HFFc6 (cell line): ENCODE measurements at places on chromosomes 6 and 20.
A peak's percentile ranks its signal among the peaks of the same experiment; 100 is the strongest.

DNA sequence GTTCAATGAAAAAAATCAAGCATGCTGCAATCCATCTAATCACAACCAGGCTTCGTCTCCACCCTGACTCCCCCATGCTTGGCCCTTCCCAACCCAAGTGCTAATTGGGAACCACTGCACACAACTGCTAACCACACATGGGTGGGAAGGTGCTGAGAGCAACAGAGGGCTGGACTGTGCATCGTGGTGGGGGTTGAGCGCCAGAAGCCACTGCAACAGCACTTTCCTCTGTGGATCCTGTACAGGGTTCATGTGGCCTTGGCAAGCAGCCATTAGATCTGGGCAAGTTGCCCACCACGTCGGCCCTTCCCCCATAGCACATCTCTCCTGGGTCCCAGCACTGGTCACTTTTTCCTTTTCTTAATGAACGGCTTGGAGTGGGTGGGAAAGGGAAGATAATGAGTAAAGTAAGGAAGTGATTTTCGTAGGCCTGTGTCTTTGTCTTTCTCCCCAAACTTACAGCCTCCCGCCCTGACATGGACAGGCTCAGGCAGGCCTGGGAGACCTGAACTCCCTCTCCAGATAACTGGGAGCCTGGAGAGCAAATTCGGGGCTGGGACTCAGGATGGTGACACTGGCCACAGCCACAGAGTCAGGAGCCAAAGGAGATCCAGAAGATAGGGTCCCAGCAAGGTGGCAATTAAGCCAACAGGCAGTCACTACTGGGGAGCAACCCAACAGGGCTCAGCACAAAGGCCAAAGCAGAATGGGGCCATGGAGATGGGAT is 34.4 kb upstream of the MRPS10 start:
- no peak for DNase-seq

- no peak for DNase-seq
Measured at GRCh38 chr20:53294804-53295203, 298.8 kb downstream of the ZNF217 start.

DNA sequence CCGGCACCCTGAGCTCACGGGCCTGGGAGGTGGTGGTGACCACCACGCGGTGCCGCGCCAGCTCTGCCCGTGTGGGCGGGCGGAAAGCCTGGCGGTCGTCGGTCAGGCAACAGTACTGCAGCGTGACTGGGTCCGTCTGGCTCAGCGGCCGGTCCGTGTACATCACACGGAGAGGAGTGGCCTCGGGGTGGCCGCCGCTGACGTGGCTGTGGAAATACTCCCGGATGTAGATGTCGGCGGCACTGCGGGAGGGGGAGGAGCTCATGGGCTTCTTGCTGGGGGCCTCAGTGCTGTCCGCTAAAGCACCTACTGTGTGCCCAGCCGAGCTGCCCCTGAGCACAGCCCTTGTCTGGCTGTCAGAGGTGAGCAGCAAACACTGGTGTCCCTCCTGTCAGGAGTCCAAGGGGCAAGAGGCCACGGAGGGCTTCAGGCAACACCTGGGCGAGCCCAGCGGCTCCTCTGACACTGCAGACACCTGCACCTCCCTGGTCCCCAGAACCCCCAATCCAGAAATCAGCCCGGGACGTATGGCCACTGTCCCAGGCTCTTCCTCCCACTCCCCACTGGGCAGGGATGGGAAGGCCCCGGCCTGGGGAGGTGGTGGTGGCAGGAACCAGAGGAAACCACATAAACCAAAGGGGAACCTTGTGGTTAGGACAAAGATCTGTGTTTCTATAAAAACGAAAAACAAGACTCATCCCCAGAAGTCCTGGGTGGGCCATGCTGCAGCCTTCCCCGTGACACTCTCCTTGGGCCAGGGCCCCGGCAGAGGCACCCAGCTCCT is 6.5 kb downstream of the HELZ2 start:
- no peak for DNase-seq

- DNase-seq = no peak
Measured at GRCh38 chr6:21949211-21949801, 347.5 kb downstream of the PRL start.

DNA sequence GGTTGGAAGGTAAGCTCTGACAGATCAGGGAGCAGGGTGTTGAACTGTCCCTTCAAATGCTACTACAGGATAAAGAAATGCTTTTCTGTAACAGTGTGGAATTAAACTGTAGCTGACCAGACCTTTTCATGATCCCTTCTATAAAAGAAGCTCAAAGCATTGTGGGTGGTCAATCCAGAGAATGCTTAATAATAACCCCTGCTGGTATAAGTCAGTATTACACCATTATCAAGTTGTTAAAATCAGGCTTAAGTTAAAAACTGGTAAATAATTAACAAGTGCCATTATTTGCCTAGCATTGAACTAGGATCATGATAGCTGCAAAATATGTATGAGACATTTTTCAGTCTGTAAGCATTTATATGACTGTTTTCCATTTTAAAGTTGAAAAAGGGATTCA is 468.9 kb downstream of the PKHD1 start:
- no peak for DNase-seq

- DNase-seq = no peak
Measured at GRCh38 chr6:108875161-108875555, 26.9 kb downstream of the ARMC2 start.

DNA sequence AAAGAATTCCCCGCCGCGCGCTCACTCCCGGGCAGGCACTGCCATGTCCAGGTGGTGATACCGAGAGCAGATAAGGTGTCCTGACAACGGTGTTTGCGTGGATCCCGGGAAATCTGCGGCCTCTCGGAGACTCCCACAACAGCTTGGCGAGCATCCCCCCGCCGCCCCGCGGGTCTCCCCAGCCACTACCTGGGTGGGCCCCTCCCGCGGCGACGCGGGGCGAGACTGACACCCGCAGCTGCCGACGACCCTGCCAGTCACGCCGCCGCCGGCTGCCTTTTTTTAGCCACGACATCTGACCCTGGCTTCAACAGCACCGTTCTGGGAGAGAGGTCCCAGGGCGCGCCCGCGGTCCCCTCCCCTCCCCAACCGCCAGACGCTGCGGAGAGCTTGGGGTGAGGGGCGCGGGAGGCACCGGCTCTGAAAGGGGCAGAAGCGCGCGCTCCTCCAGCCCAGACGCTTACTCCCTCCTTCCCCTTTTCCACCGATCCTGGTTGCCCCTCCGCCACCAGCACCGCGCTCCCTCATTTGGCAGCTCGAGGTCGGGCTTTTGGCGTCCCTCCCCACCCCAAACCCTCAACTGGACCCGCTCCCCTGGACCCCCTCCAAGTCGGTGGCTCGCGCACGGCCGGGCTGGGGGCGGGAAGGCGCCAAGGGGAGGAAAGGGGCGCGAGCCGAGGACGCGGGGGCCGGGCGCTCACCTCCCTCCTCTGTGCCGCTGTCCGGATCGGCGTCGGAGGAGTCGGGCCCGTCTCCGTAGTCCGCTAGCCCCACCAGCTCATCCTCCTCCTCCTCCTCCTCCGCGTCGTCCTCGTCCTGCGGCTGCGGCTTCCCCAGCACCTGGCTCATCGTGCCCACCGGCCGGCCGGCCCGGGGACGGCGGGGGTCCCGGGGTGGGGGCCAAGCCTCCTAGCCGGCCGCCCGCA is 665 bp downstream of the RRAGD start:
- no peak for DNase-seq

DNA sequence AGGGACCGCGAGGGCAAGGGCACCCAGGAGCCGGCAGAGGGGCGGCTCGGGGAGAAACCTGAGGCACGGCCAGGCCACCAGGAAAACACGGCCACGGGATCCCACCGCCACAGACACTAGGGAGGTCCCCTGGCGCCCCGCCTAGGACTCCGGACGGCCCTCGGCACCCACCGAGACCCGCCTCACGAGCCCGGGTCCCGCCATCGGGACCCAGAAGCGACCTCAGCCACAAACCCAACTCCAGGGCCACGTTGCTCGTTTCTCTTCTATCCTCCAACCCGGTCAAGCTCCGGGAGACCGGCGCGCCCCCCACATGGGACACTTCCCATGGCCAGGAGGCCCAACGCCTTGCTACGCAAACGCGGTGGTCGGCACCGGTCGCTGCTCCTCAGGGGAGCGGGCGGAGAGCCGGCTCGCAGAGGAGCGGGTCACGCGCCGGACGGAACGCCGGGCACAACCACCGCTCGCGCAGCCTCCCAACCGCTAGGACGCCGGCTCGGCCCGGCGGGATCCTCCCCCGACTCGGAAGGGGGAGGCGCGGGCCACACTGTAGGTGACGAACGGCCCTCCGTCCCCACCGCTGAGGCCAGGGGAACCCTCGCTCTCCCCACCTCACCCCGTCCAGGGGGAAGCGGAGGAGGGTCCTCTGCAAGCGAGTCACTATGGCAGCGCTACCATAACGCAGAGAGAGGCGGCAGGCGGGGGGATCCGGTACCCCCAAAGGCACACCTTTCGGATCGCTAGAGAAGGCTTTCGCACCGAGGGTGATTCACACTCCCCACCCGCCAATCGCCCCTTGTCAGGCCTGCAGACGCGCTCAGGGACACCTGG is 1514.1 kb upstream of the DEFB115 start:
- DNase-seq = no peak

- DNase-seq = no peak
Measured at GRCh38 chr6:18359237-18359885, 27.8 kb upstream of the RNF144B start.

DNA sequence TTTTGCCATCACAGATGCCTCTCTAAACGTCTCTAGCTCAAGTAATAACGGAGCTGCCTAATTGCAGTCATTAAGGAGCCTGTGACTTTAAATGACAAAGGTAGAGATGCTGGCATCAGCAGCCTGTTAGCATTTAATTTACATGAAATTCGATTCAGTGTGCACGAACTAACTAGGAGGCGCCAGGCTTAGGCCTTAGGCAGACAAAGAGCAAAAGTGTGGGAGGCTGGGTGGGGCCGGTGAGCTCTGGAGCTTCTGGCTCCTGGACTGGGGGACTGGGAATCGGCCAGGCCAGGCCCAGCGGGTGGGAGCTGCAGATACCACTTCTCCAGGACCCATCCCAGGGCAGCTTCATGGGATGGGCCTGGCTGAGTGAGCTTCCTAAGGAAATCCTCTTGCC is 170.0 kb upstream of the AGPAT4 start:
- DNase-seq = no peak

GRCh38 chr6:70380252-70380651 is 33.1 kb upstream of the FAM135A start:
- no peak for DNase-seq

GRCh38 chr6:7590918-7591302 is 912 bp downstream of the SNRNP48 start:
- no peak for DNase-seq

GRCh38 chr20:33703498-33704137 is 16.5 kb downstream of the PXMP4 start:
- DNase-seq = no peak

GRCh38 chr6:5645328-5646290 is 361.1 kb downstream of the NRN1 start:
- DNase-seq = no peak

- DNase-seq = no peak
Measured at GRCh38 chr20:11992426-11992825, 74.7 kb downstream of the BTBD3 start.

DNA sequence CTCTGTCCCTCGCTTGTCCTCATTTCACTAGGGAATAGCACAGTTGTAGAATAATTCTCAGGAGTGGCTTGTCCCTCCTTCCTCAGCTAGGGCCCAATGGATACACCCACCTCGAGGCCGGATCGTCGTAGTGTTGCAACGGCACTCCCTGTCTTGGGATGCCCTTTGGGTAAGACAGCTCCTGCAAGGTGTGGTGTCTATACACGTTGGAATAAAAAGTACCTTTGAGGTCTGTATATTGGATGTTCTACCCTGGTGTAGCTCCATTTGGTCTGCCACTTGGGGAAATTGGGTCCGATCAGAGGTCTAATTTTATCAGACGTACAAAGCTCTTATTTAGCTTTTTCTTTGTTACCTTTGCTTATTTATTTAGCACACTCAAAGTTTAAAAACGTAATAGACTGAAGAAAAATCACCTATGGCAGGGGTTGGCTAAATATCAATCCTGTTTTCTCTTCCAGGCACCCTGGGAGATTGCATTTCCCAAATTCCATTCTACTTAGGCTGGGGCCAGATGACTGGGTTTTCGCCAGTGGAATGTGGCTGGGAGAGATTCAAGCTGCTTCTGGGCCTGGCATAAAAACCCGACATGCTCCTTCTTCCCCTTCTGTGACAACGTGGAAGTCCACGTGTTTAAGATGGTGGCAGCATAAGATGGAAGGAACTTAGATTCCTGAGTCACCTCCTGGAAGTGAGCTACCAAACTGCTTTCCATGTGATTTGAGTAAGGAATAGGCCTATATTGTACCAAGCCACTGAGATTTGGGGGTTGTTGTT is 82.3 kb upstream of the CD83 start:
- peak; percentile 87 for DNase-seq

DNA sequence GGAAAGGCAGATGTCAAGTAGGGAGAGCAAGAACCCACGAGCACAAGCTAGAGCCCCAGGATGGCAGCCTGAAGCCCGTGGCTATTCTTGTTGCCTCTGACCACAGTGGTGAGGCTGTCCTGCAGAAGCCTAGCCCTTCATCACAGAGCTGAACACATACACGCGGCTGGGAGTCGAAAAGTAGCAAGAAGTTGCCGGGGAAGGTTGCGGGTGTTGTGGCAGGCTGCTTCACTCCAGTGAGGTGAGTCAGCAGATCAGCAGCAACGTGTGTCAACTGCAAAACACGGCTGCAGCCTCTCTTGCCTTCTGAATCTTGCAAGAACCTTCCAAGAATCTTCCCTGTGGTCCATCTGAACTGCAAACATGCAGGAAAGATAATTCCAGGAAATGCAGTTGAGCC is 10.6 kb upstream of the STX16 start:
- peak; percentile 68 for DNase-seq

DNA sequence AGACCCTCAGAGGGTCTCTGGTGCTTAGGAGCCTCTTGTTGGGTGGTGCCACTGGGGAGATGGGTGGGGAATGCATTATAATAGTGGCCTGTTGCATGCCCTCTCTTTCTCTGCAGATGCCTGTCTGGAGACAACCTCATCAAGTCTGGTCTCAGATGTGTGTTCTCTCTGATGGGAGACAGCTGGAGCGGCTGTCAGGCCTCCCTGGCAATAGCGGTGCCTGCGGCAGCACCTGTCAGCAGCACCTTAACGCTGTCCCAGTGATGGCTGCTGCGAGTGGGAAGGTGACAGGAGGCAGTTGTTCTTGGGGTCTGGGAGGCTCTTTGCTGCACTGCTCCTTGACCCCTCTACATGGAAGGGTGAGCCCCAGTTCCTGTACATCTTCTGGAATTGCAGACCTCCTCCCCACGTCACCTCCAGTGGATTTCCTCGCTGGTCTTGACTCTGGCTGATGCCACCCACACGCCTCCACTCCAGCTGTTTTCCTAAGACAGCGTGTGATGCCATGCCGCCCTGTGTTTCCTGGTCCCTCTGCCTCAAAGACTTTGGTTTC is 63.3 kb upstream of the BLCAP start:
- no peak for DNase-seq

GRCh38 chr6:147758303-147758702 is 249.8 kb downstream of the SAMD5 start:
- no peak for DNase-seq

- DNase-seq = peak; percentile 54
Measured at GRCh38 chr6:7243179-7243981, 69.6 kb downstream of the SSR1 start.
